CD4-positive, alpha-beta T cell treated with Interferon gamma for 1 hour (primary cell): ENCODE measurements at places on chromosomes 3 and 15.
A peak's percentile ranks its signal among the peaks of the same experiment; 100 is the strongest.

DNA sequence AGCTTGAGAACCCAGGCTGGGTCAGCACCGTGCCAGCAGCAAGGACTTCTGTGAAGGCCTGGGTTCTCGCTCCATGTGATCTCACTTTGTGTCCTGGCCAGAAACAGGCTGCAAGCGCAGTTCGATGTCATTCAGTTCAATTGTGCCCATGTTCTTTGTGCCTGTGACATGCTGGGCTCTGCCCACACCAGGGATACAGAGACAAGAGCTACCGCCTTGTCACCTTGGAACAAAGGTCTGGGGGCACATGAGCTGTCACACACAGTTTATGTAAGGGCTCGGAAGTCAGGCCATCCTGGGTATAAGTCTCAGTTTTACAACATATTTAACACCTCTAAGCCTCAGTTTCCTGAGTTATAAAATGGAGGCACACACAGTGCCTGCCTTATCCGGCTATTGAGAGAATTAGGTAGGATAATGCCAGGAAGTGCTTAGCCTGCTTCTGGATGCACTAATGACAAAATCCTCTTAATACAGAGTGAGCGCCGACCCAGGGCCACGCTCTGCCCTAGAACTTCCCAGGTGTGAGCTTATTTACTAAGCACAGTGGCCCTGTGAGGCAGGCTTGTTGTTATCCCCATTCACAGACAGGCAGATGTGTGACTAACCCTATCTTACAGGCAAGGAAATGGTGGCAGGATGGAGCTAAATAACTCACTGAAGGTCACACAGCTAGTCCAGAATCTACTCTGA lies 50.4 kb upstream of the LIMD1 start:
- DNase-seq = no peak

GRCh38 chr15:33200444-33200843 lies 5.9 kb upstream of the FMN1 start:
- DNase-seq = no peak

DNA sequence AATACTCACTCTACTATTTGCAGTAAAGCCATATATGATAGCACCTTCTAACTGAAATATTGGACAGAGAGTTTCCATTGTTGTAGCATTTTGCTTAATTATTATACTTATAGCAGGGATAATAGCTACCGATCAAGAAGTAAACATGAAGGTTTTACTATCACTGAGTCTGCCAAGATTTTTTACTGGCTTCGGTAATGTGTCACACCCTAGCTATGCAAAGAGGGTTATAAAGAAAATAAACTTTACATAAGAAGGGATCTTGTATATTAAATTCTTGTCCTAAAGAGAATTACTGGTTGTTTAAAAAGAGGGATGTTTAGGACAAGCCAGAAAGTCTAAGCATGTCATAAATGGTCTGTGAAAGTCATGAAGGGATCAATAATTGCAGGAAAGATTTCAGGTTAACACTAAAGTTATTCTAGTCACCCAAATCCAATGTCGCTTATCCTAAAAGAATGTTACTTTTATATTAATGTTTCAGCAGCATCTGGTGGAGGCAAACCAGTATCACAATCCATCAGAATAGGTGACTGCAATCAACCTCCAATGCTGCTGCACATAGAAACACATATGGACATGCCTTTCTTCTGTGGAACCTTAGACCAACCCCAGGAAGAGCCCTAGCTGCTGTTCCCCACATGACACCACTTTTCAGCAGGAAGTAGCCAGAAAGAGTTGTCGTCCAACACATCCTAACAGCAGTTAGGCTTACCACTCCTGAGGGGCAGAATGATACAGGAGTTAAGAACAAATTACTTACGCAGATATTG lies 62.7 kb upstream of the GK5 start:
- DNase-seq = no peak

- DNase-seq = peak; percentile 3
Measured at GRCh38 chr3:185175370-185175987, 22.6 kb upstream of the C3orf70 start.

DNA sequence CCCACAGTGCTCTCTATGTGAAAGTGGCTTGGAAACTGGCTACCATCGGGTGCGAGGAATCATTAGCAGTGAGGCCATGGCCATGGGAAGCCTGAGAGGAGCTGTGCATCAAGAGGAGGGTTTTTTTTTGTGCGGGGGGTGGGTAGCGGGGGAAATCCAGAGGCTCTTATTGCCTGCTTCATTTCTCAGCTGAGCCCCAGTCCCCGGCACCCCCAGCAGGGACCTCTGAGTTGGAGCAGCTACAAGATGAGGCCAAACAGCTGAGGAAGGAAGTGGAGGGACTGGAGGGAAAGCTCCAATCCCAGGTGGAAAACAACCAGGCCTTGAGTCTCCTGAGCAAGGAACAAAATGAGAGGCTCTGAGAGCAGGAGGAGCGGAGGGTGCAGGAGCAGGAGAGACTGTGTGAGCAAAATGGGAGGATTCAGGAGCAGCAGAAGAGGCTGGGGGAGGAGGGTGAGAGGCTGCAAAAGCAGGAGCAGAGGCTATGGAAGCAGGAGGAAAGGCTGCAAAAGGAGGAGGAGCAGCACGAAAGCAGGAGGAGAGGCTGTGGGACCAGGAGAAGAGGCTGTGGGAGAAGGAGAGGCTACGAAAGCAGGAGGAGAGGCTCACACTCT lies 76.7 kb downstream of the ADAMTS7 start:
- no peak for DNase-seq

DNA sequence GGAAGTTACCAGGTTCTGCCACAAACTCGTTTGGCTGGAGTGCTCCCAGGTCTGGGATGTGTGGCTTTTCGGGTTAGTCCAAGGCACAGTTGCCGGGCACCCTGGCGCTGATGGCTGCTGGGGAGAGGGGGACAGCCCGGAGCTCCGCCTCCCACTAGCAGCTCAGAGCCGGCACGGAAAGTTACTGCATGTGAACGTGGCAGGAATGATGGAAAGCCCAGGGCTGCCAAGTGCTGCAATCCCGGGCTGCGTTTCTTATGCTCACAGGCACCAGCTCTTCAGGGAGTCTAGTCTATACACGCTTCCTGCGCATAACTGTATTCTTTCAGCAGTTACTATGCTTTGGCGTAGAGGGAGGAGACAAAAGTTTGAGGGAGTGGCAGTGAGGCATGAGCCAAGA lies 141.8 kb upstream of the ICE2 start:
- DNase-seq = no peak
